Stimulated activated CD4-positive, alpha-beta T cell treated with anti-CD3 and anti-CD28 coated beads, Interleukin-12 subunit alpha, Interleukin-12 subunit beta, amount 100 ng/mL, for 24 hours (primary cell): ENCODE measurements at places on chromosomes 6 and 20.

- DNase-seq = no peak
These were observed 949 bp upstream of the SLC17A3 start for GRCh38 chr6:25874822-25875562.

DNA sequence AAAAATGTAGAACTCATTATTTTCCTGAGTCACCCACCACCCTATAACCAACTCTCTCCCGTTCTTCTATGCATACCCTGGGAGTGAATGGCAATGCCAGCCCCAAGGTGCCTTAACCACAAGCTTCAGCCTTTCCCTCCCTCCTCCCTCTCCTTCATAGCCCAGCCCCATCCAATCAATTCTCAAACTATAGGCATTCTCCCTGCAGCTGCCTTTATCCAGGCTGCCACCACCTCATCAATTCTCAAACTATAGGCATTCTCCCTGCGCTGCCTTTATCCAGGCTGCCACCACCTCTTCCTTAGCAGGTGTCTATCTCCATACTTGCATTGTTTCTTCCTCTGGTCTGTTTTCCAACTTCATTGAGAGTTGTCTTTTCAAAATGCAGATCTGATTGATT, 77.1 kb downstream of the PLEKHG1 start:
- DNase-seq = no peak

GRCh38 chr20:44583157-44583556, 778 bp downstream of the PKIG start:
- no peak for DNase-seq

DNA sequence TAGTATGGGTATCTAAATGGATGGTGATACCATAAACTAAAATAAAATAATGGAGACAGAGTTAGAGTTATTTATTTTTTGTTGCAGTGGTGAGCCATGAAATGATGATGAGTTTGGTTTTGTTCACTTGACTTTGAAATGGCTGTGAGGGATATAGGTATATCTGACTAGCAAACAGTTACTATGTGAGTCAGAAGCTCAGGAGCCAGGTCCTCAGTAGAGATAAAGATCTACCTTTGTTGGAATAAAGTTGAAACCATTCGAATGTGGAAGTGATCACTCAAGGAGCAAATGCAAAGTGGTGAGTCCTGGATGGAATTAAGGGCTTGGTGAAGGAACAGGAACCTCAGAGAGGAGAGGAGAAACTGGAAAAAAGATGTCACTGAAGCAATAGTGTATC, 86.0 kb upstream of the TPD52L1 start:
- DNase-seq = no peak

GRCh38 chr6:135739288-135739687, 112.2 kb upstream of the PDE7B start:
- DNase-seq = no peak

DNA sequence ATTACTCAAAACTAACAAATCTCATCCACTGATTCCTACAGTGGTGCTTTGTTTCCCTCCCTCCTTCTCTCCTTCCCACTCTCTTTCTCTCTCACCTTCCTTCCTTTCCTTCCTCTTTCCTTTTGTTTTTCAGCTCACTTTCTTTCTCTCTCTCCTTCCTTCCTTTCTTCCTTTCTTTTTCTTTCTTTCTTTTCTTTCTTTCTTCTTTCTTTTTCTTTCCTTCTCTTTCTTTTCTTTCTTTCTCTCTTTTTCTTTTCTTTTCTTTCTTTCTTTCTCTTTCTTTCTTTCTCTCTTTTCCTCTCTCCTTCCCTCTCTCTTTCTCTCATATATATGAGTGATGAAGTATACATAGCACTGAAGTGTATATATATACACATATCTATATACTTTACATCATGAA, 241.4 kb downstream of the CENPW start:
- DNase-seq = no peak

- DNase-seq = no peak
These were observed 19.4 kb upstream of the LRFN2 start for GRCh38 chr6:40606526-40606925.

DNA sequence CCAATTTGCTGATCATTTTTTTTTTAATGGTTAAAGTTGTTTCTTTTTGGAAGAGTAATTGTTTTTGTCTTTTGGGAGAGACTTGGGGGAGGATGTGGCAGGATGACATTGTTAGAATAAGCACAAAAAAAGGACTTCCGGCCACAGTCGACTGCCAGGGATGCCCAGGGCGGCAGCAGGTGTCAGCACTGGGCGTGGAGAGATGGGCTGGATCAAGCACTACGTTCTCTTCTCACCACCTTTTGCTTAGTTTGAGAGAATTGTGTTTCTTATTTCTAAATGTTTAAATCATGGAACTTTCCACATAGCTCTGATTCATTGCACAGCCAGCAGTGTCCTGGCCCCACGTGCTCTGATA, 104.6 kb upstream of the FRMD1 start:
- DNase-seq = no peak

GRCh38 chr6:133463790-133464189, 222.6 kb downstream of the EYA4 start:
- no peak for DNase-seq

DNA sequence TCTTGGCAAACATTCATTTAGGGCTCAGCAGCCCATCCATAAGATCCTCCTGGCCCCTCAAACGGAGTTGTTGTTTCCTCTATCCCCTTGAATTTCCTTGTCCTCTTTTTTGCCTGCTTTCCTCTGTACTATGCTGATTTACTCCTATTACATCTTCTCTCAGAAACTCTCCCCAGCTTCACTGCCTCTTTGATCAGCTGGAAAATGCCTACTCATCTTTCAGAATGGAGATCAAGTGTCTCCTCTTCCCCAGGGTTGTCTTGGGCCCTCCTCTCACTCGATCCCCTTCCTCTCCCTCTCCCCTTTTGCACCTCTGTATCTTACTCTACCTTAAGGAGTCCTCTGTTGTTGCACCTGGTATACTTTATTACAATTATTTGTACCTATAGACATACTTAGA, 60.2 kb downstream of the PHF20 start:
- no peak for DNase-seq
